Mesenteric fat pad (tissue), 1 donor: ENCODE measurements at places on chromosomes 3 and 15. TPM values are rescaled to one million over a fixed set of nuclear protein-coding genes. Genes with fewer than 3 reads are reported as not detected.

- DNase-seq = no peak
These were observed 1.7 kb downstream of the TBC1D5 start for GRCh38 chr3:17740721-17741141.

DNA sequence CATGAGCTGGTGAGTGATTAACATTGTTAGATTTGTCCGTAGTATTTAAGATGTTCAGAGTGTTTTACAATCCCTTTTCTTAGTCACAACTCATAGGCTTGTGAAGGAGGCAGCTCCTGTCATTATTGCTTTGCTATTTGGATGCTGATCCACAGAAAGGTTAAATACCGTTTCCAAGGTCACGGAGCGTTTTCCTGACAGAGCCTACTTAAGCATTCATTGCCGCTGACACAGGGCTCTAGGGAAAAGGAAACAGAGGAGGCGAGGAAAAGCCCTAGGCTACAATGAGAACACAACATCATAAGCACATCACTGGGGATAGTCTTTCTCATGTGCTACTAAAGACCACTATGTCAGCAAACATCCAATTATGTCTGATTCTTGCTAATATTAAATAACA, 38.5 kb upstream of the CPB1 start:
- DNase-seq = no peak

- DNase-seq = no peak
These were observed 3.7 kb downstream of the BOC start for GRCh38 chr3:113214917-113215595.

GRCh38 chr3:46442576-46443530, 21.9 kb downstream of the LTF start:
- no peak for DNase-seq

- peak; percentile 74 for DNase-seq
These were observed 101.8 kb downstream of the TPRA1 start for GRCh38 chr3:127488740-127489139.

DNA sequence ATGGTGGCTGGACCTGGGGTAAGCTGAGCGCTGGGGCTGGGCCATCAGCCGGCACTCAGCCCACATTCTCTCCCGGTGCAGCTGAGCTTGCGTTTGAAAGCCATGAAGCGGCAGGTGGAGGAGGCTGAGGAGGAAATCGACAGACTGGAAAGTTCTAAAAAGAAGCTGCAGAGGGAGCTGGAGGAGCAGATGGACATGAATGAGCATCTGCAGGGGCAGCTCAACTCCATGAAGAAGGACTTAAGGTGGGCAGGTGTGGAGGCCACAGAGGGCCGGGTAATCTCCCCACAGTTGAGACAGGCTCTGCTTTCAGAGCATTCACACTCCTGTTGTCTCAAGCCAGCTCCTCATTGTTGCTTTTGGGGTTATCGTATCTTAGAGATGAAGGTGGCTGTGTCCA, 45.7 kb upstream of the MYZAP start:
- DNase-seq = no peak

- DNase-seq = no peak
These were observed 176.1 kb downstream of the GOLIM4 start for GRCh38 chr3:167919590-167919989.

- no peak for DNase-seq
These were observed 920.9 kb downstream of the TUSC7 start for GRCh38 chr3:117630469-117630868.

- DNase-seq = no peak
These were observed 229.2 kb downstream of the TJP1 start for GRCh38 chr15:29593111-29593510.

GRCh38 chr3:12898965-12899755, 57.8 kb upstream of the RPL32 start:
- DNase-seq = no peak

GRCh38 chr3:150472421-150472820, 64.3 kb downstream of the TSC22D2 start:
- DNase-seq = no peak

GRCh38 chr15:98805434-98806274, 157.3 kb downstream of the IGF1R start:
- no peak for DNase-seq

DNA sequence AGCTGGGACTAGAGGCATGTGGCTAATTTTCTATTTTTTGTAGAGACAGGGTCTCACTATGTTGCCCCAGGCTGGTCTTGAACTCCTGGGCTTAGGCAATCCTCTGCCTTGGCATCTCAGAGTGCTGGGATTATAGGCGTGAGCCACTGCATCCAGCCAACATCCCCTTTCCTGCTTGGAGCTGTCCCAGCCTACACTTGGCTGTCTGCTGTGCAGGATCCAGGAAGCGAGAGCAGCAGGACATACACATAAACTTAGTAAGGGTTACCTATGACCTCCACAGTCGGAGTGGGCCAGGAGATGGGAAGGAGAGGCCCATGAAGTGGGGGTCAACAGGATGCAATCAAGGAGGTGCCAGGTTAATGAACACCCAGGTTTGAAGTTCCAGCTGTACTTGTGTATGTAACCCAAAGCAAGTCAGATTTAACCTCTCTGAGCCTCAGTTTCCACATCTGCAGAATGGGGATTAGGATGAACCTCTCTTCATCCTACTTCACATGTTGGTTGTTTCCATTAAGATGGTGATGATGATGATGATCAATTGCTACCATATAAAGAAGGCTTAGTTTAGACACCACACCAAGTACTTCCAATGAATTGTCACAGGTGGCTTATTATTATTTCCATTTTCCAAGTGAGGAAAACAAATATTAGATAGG, 69.5 kb upstream of the OXTR start:
- no peak for DNase-seq

DNA sequence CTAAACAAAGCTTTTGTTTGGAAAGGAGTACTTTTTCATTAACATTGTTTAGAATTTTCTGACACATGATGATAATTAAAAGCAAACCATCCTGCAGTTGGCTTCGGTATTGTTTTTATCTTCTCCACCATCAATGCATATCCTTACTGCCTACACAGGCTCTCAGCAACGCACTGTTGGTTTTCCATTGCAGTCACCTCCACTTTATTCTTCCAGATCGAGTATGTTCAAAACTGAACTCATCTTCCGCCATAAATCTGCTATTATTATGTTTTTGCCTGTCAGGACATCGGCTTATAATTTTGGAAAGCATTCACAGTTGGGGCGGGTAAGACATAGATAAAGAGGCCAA, 589 bp upstream of the SENP5 start:
- DNase-seq = no peak

- DNase-seq = no peak
These were observed 911 bp upstream of the AZI2 start for GRCh38 chr3:28349469-28350000.

DNA sequence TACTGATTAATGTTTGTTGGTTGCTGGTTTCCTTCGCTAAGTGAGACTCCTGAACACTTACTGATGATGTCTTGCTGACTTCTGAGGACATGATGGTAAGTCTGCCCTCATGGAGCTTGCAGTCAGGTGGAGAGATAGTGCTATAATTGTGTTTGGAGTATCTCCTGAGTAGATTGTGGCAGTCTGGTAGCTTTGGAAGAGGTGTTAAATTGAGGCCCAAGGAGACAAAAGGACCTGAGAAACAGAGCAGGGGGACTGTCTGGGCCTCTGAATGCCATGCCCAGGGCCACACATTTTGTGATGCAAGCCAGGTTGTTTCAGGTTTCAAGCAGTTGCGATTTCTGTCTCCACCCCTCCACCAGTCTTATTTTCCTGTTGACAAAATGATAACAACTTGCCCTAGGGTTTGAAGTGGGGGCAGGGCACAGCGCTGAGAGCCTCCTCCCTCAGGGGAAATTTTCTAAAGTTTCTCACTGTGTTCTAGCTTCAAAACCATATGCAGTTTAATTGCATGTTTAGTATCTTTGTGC, 16.7 kb downstream of the SMAD3 start:
- no peak for DNase-seq

DNA sequence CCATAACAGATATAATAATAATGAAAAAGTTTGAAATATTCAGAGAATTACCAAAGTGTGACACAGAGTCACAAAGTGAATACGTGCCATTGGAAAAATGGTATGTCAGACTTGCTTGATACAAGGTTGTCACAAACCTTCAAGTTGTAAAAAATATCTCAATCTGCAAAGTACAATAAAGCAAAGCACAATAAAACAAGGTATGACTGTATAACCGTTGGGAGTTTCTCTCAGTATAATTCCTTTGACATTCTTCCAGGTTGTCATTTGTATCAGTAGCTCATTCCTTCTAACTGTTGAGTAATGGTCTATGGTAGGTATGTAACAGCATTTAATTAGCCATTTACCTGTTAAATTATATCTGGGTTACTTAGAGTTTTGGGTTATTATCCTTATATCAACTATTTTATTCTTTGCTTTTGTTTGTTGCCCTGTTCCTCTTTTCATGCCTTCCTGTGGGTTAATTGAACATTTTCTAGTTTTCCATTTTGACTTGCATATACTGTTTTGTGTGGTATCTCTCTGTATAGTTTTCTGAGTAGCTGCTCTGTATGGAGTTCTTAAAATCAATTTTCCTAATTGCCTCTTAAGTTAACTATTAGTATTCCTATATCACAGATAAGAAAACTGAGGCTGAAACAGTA, 112.5 kb downstream of the SUCNR1 start:
- no peak for DNase-seq

DNA sequence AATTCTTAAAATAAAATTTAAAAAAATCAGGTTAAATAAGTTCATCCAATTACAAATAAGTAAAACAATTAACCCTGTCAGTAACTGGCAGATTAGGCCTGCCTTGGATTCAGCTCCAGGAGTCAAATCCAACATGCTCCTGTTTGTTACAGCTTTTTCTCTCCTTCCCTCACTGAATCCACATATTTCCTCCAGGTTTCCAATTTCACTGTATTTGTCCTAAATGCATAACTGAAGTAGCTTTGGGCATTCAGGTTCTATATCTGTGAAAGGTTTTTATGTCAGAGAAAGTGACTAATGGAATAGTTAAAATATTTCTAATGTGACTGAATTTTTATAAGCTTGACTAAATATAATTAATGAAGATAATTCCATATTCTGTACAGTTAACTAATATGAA, 79.7 kb downstream of the IFT80 start:
- no peak for DNase-seq

- no peak for DNase-seq
These were observed 24.0 kb upstream of the SPRED1 start for GRCh38 chr15:38228618-38229017.

GRCh38 chr3:98433764-98434163, 29.2 kb upstream of the OR5K1 start:
- DNase-seq = no peak

DNA sequence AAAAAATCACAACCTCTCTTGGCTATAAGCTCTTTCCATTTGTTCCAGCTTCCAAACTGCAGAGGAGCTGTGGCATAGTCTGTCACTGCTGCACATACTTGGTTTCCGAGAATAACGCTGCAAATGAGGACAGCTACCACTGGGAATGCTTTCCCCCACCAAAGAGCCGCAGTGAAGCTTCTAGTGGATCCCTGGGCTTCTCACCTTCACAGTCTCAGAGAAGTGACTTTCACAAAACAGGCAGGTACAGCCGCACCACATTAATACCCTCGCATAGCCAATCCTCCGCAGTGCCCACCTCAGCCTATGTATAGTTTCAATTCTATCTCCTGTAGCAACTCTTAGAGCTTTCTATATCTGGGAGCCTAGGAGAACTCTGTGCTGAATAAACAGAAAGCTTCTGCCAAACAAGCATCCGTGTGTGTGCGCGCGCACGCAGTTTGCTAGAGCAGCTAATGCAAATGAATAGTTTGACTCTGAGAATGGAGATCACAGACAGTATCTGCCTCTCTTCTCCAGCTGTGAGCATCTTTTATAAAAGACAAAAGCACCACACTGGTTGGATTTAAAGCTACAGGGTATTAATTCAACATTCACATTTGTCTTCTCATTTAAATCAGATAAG, 81.9 kb upstream of the PLXND1 start:
- DNase-seq = no peak

DNA sequence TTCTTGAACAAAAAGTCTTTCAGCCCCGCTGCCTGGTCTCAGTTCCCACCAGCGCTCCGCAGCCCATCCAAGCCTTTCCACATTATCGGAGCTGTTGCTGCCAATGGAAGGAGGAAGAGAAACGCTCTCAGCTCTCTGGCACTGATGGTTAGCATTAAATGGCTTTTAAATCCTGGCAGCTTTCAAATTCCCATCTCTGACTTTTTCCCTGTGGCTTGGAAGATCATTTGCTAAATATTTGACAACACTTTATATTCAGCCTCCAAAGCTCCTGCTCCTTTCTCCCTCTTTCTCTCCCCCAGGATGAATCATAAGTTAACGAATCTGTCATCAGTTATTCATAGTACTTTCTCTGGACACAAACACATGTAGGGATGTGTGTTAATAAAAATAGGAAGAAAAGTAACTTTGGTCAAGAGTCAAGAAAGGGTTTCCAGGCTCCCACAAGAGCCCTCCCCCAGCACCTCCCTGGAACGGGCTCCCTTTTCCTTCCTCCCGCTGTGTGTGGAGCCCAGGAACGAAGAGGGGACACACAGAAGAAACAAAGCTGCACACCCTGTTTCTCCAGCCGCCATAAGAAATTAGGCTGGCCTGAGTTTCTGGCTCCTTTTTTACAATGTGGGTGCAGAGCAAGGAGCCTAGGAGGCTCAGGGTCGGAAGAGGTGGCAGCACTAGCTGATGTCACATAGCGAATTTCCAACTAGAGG, 47.6 kb upstream of the TSEN2 start:
- no peak for DNase-seq

GRCh38 chr3:8558645-8559044, 57.0 kb downstream of the LMCD1 start:
- no peak for DNase-seq

GRCh38 chr3:127028781-127029657, 46.1 kb downstream of the PLXNA1 start:
- no peak for DNase-seq

DNA sequence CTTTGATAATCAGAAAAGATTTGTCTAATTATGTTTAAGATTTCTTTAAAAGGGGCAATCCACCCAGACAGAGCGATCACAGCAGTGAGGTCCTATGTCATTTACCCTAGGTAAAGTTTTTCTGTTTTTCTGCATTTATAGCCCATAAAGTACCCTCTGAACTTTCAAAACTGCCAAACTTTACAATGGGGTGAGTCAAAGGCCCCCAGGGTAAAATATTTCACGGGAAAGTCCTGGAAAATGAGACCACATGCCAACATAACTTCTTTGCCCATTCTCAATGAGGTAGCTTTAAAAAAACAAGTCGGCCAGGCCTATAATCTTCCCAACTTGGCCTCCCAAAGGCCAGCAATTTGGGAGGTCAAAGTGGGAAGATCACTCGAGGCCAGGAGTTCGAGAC, 53.0 kb downstream of the SUCLG2 start:
- DNase-seq = no peak

- no peak for DNase-seq
These were observed 31.8 kb upstream of the CRTC3 start for GRCh38 chr15:90497912-90498311.

- no peak for DNase-seq
These were observed 8.7 kb downstream of the U2SURP start for GRCh38 chr3:143010024-143010423.

Gene ABCF3
- total RNA-seq = 81.1 TPM

Gene P2RY12
- 5.7 TPM for total RNA-seq

Gene PPARG
- 349 TPM for total RNA-seq

Gene A4GNT
- total RNA-seq = not detected

Gene C3orf62
- total RNA-seq = 5.8 TPM

Gene CPA3
- 5.5 TPM for total RNA-seq

Gene ONECUT1
- total RNA-seq = not detected
